ENCODE measurements at places on chromosomes 4 and X.

GRCh38 chr4:16585053-16585452 lies 313.4 kb downstream of the LDB2 start:
- H3K4me3 ChIP-seq = no peak overlapping the region
- peaks cover 5% of the 10 kb centered on the region for H3K4me1 ChIP-seq
- H3K27me3 ChIP-seq = no peaks in the 10 kb centered on the region
- peaks cover 28% of the 10 kb centered on the region for H3K36me3 ChIP-seq
- H3K27ac ChIP-seq = no peak overlapping the region
- DNase-seq = no peak

- no peaks in the 10 kb centered on the region for H3K36me3 ChIP-seq
- no peak for DNase-seq
- H3K4me3 ChIP-seq = no peak overlapping the region
- no peak overlapping the region for H3K27ac ChIP-seq
- no peaks in the 10 kb centered on the region for H3K27me3 ChIP-seq
Measured at GRCh38 chrX:139844163-139844562, 88.7 kb downstream of the ATP11C start.

GRCh38 chrX:153865321-153865580 lies 20.7 kb downstream of the L1CAM start:
- H3K4me3 ChIP-seq = no peak overlapping the region
- H3K27ac ChIP-seq = no peak overlapping the region
- H3K4me1 ChIP-seq = no peaks in the 10 kb centered on the region
- no peaks in the 10 kb centered on the region for H3K36me3 ChIP-seq
- H3K27me3 ChIP-seq = no peaks in the 10 kb centered on the region
- no peak for DNase-seq

GRCh38 chrX:20116087-20116576 lies 575 bp downstream of the MAP7D2 start:
- peaks cover 9% of the 10 kb centered on the region for H3K27me3 ChIP-seq
- H3K36me3 ChIP-seq = no peaks in the 10 kb centered on the region
- DNase-seq = no peak
- H3K27ac ChIP-seq = no peak overlapping the region
- no peak overlapping the region for H3K4me3 ChIP-seq

DNA sequence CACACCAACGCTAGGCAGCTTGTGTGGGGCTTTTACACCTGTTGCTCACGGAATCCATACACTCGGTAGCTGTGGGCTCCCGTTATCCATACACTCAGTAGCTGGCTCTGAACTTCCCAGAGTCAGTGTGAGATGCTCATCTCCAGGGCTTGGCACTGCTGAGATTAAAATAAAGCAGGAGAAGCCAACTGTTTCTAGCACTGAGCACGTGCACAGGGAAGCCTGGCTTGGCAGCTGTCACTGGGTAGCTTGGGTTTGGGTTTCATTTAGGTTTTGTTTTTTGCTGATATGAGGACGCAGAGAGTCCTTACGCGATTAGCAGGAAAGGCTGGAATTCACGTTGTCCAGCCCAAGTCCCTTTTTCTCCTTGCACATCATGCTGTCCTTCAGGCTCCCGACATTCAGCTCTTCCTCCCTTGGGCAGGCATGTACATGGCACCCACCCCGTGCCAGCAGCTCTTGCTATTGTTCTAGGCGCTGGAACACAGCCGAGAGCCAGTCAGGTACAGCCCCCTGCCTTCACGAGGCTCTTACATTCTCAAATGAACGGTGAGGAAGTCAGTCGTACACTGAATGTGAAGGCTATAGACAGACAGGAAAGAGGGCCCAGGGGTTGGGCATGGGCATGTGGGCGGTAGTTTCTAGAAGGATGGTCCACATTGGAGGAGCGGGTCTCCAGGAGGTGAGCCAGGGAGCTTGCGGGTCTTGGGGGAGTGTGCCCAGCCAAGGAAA lies 25.9 kb downstream of the NSG1 start:
- no peak overlapping the region for H3K4me3 ChIP-seq
- no peak for DNase-seq
- no peaks in the 10 kb centered on the region for H3K36me3 ChIP-seq
- no peaks in the 10 kb centered on the region for H3K27me3 ChIP-seq
- no peak overlapping the region for H3K27ac ChIP-seq
- no peaks in the 10 kb centered on the region for H3K4me1 ChIP-seq

GRCh38 chr4:1964443-1964842 lies 44.3 kb downstream of the NELFA start:
- no peak for DNase-seq
- no peak overlapping the region for H3K27ac ChIP-seq
- peaks cover 37% of the 10 kb centered on the region for H3K36me3 ChIP-seq
- H3K4me3 ChIP-seq = no peak overlapping the region

DNA sequence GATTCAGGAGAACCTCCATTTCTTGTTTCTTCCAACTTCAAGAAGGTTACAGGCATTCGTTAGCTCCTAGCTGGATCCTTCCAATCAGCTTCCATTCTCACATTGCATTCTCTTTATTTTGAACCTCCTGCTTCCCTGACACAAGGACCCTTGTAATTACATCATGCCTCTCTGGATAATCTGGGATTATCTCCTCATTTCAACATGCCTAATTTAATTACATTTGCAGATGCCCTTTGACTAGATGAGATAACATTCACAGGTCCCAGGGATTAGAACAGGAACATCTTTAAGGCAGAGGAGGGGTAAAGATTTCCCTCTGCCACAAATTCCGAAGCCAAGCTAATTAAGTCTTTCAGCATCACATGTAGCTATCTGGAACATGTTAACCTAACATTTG lies 753.8 kb upstream of the PCDH7 start:
- H3K36me3 ChIP-seq = no peaks in the 10 kb centered on the region
- no peak for DNase-seq
- H3K4me1 ChIP-seq = no peaks in the 10 kb centered on the region
- H3K27me3 ChIP-seq = no peaks in the 10 kb centered on the region
- H3K4me3 ChIP-seq = no peak overlapping the region

DNA sequence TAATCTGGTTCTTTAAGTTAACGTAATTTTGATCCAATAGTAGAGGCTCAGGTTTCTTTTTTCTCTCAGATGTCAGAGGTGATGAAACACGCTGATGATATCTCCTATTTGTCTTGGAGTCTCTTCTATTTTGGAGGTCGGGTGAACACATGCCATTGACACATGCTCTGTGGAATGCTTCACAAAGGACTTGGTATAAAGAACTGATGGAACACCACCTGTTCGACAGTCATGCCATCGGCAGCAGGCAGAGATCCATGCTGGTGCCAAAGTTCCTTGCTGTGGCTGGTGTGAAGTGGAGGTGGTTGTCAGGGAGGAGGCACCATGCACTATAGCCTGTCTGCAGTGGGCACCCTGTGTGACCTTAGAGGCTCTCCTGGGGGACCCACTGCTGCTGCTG lies 94.9 kb downstream of the ATP8A1 start:
- no peak overlapping the region for H3K27ac ChIP-seq
- H3K27me3 ChIP-seq = no peaks in the 10 kb centered on the region
- no peaks in the 10 kb centered on the region for H3K4me1 ChIP-seq
- no peaks in the 10 kb centered on the region for H3K36me3 ChIP-seq
- no peak for DNase-seq

DNA sequence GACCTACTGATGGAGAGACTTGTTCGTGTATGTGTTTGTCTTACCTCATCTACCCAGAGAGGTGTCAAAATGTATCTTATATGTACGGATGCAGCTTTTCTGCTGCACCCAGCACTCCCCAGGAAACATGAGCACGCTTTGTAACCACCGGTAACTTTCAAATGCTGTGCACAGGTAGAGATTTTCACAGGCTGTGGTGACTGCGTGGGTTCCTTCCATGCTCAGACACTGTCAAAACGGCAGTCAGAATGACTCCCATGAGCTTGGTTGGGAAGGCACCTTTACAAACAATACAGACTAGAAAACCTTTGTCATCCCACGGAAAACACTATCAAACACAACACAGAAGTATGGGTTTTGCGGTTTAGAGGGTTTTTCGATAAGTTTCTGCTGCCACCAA lies 28.2 kb downstream of the F11 start:
- no peaks in the 10 kb centered on the region for H3K36me3 ChIP-seq
- H3K4me3 ChIP-seq = no peak overlapping the region
- peaks cover 2% of the 10 kb centered on the region for H3K27me3 ChIP-seq

DNA sequence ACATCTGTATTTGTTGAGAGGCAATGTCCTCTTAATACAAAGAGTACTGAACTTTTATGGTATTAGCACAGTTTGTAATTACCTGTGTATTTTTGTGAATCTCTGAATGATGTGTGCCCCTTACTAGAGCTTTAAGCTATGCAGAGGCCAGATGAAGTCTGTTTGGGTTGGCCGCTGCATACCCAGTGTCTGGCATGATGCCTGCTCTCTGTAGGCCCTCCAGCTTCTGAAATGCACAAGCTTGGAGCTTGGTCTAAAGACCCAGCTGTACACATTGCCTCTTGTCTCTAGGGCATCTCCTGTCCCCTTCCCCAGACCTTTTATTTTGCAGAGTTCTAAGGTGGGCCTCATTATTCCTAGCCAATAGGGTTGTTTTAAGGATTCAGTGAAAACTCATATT lies 68.6 kb downstream of the CDS1 start:
- H3K27ac ChIP-seq = no peak overlapping the region
- H3K4me1 ChIP-seq = no peaks in the 10 kb centered on the region
- peaks cover 3% of the 10 kb centered on the region for H3K27me3 ChIP-seq

GRCh38 chrX:39140581-39140980 lies 339.3 kb downstream of the MID1IP1 start:
- no peak overlapping the region for H3K27ac ChIP-seq
- no peaks in the 10 kb centered on the region for H3K4me1 ChIP-seq
- DNase-seq = no peak
- no peaks in the 10 kb centered on the region for H3K27me3 ChIP-seq
- H3K4me3 ChIP-seq = no peak overlapping the region

DNA sequence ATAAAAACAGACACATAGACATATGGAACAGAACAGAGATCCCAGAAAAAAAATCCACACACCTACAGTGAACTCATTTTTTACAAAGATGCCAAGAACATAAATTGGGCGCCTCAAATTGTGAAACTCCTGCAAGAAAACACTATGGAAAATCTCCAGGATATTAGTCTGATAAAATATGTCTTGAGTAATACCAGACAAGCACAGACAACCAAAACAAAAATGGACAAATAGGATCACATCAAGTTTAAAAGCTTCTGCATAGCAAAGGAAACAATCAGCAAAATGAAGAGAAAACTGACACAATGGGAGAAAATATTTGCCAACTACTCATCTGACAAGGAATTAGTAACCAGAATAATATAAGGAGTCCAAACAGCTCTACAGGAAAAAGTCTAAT lies 337.3 kb upstream of the DIPK2B start:
- no peak overlapping the region for H3K4me3 ChIP-seq
- no peaks in the 10 kb centered on the region for H3K4me1 ChIP-seq
- no peaks in the 10 kb centered on the region for H3K27me3 ChIP-seq
- DNase-seq = no peak
- no peaks in the 10 kb centered on the region for H3K36me3 ChIP-seq
- no peak overlapping the region for H3K27ac ChIP-seq

DNA sequence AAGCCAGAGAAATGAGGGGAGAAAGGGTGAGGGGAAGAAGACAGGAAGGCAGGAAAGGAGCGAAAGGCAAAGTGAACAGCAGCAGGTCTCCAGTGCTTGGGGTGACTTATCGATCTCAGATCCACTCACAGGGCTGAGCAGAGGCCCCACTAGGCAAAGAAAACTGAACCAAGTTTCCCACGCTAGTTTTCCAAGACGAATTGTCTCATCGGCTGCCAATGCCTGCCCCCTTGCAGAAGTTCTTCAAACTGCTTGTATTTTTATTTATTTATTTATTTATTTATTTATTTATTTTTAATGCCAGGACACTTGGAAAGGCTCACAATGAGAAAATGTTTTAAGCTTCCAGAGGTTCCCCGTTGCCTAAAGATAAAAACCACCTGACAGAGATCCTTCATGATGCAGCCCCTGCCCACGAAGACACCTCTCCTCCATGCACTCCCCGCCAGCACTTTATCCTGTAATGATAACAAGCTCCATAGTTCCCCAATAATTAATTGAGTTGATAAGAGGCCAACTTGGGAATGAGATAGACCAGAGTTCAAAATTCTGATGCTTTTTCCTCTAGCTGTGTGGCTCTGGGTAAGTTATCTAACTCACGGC lies 43.2 kb downstream of the QDPR start:
- no peaks in the 10 kb centered on the region for H3K27me3 ChIP-seq
- peak; percentile 58 for DNase-seq
- H3K4me1 ChIP-seq = no peaks in the 10 kb centered on the region
- no peak overlapping the region for H3K4me3 ChIP-seq
- H3K36me3 ChIP-seq = no peaks in the 10 kb centered on the region
- no peak overlapping the region for H3K27ac ChIP-seq

DNA sequence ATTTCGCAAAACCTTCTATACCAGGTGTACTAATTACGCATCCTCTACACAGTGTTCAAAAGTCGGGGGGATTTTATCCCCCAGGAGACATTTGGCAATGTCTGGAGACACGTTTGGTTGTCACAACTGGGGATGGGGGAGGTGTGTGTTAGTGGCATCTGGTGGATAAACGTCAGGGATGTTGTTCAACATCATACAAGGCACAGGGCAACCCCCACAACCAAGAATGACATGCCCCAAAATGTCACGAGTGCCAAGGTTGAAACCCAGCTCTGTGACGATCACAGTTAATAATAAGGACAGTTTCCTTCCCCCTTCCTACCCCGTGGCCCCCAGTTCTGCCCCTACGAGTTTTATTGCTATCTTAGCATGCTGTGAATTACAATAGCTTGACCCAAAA lies 15.9 kb upstream of the SEL1L3 start:
- H3K4me1 ChIP-seq = peaks cover under 1% of the 10 kb centered on the region
- DNase-seq = no peak
- H3K27ac ChIP-seq = no peak overlapping the region

DNA sequence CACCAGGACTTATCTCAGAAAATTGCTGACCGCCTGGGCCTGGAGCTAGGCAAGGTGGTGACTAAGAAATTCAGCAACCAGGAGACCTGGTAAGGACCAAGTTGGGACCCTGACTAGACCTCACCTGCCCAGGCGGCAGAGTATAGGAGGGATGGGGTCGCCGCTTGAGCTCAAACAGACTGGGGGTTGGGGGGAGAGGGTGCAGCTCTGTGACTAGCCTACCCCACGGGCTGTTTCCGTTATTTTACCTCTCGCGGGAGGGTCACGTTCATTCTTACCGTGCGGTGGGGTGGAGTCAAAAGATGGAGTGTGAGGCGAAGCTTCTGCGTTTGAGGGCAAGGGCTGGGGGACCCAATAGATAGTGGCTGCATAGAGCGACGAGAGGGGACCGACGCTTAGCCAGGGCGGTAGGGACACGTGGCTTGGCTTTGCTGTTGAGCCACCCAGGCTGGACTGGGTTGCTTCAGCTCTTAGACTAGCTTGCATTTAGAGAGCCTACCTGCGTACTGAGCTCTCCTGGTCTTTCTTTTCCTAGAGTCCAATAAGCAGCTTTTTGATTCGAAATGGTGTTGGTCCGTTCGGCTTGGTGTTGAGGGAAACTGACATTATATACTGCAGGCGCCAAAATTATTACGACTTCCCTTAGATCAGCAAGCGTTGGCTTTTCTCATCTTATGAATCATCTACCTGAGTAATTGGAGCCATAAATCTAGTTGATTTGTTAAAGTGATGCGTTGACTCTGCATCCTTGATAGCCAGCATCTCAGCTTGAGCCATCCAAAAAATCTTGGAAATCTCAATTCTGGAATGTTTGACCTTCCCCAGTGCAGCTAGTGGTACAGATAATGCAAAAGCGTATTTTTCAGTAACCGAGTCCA lies 591 bp downstream of the PRPS1 start:
- DNase-seq = peak; percentile 26
- peak overlapping the region; percentile 85 for H3K27ac ChIP-seq
- peaks cover 7% of the 10 kb centered on the region for H3K4me1 ChIP-seq

- H3K4me3 ChIP-seq = no peak overlapping the region
- no peak for DNase-seq
- H3K27ac ChIP-seq = no peak overlapping the region
- no peaks in the 10 kb centered on the region for H3K36me3 ChIP-seq
- no peaks in the 10 kb centered on the region for H3K27me3 ChIP-seq
- no peaks in the 10 kb centered on the region for H3K4me1 ChIP-seq
Measured at GRCh38 chr4:73575660-73576059, 44.6 kb downstream of the RASSF6 start.
